Diencephalon (tissue), 1 donor: ENCODE measurements at places on chromosomes 5 and 9. TPM values are rescaled to one million over a fixed set of nuclear protein-coding genes. Genes with fewer than 3 reads are reported as not detected.

Gene ACOT12
- 5.1 TPM for total RNA-seq

Gene SNX18
- 22.6 TPM for total RNA-seq

Gene AQP7
- not detected for total RNA-seq

Gene SH3GL2
- 52.1 TPM for total RNA-seq

Gene CENPP
- total RNA-seq: 6.5 TPM

Gene PTPN3
- 23.5 TPM for total RNA-seq

Gene SNAPC3
- total RNA-seq: 75.0 TPM

Gene PCAT7
- total RNA-seq: not detected
